ENCODE measurements at places on chromosomes 6 and 20.

- no peak for DNase-seq
Observed at GRCh38 chr20:44707018-44707579, 8.1 kb upstream of the CCN5 start.

GRCh38 chr20:59435518-59435917, 135.1 kb downstream of the EDN3 start:
- no peak for DNase-seq

- no peak for DNase-seq
Observed at GRCh38 chr6:104541411-104541810, 318.3 kb downstream of the HACE1 start.

- DNase-seq: no peak
Observed at GRCh38 chr6:108562503-108562993, 1.8 kb downstream of the FOXO3 start.

- DNase-seq: no peak
Observed at GRCh38 chr6:103122766-103123601, 1729.5 kb downstream of the GRIK2 start.

DNA sequence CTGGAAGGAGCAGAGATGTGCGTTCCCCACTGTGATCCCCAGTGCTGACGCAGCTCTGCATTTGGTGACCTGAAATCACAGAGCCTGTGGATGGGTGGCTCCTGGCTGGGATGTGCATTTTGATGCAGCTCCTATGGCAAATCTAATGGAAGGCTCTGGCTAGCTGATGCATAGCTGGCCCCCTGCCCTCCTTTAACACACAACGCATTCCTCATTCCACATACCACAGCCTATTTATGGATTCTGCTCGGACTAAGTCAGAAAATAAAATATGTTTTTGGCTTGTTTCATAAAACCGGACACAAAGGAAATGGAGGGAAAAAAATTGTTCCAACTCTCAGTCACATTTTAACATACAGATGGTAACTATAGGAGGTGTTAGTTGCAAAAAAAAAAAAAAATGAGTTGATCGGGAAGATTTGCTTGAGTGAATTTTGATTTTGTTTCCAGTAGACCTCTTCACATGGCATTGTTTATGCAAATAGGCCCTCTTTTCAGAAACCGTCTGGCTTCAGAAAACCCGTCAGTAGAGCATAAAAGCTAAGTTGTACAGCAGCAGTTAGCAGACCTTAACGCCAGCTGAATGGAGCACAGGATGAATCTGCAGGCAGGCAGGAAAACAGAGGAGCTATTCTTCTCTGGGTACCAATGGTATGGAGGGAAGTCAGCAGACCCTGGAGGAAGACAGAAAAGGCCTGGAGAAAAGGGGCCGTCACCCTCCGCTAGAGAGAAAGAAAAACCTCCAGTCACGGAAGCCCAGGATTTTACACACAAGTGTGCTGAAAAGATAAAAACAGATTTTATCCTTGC, 215.4 kb downstream of the HDGFL1 start:
- DNase-seq: no peak

Measured in activated T-helper 1 cell treated with anti-CD3 and anti-CD28 coated beads, Interleukin-2, amount 50 U/mL, for 16 hours (primary cell).